NCI-H2029 (cell line): ENCODE measurements at places on chromosomes 16 and 17.

- no peak for DNase-seq
Observed at GRCh38 chr16:6250511-6250910, 1082.1 kb upstream of the RBFOX1 start.

- DNase-seq = no peak
Observed at GRCh38 chr17:65374966-65375365, 186.5 kb downstream of the AXIN2 start.

- no peak for DNase-seq
Observed at GRCh38 chr17:37365589-37365988, 10.2 kb upstream of the C17orf78 start.

GRCh38 chr17:40103071-40103661 lies 2.8 kb upstream of the NR1D1 start:
- no peak for DNase-seq

- DNase-seq = no peak
Observed at GRCh38 chr17:47686276-47686635, 7.7 kb upstream of the TBKBP1 start.

- no peak for DNase-seq
Observed at GRCh38 chr16:58366247-58367031, 25.8 kb upstream of the GINS3 start.

DNA sequence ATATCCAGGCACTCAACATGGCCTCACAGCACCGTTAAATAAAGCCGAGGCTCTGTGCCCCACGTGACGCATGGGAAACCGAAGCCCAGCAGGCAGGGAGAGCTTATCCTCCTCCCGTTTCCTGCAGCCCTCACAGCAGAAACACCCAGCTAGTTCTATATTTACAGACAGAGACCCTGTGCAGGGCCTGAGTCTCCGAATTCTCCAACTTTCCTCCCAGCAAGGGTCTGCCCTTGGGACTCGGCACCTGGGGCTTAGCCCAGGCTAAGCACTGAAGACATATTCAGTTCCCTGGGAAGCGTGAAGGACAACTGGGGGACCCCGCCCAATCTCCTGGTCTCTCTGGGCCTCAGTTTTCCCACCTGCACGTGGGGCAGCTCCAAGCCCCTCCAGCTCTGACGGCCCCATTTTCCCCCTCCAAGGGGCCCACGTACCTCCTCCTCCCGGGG lies 29.2 kb downstream of the TRPV3 start:
- no peak for DNase-seq
